ENCODE measurements at places on chromosomes 16 and 17.

DNA sequence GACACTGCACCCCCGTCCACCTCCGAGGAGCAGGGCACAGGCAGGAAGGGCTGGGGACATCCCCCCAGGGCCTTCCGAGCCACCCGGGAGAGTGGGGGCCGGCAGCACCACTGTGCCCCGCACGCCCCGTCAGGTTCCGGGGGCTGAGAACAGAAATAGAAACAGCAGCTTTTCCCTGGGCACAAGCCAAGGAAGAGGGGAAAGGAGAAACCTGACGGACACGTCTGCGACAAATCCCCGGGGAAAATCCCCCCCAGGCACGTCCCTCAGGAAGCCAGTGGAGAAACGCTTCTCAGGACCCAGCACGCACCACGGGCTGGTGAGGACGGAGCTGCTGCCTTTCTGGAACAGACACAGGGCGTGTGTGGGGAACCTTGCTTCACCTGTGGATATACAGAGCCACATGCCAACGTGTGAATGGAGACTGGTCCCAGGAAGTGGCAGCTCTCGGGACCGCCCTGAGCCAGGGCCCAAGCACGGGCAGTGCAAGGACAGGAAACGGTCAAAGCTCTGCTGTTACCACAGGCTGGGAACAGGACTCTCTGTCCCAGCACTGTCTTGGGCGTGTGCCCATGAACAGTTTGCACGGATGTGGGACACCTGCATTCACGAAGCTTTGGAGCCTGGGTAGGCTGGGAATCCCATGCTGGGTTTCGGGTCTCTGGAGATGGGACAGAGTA is 1.2 kb upstream of the TMEM204 start:
- no peak for DNase-seq

- no peak for DNase-seq
These were observed 2231.6 kb downstream of the TP53TG3F start for GRCh38 chr16:35691057-35691456.

- DNase-seq: no peak
These were observed 17.1 kb upstream of the ALOX15B start for GRCh38 chr17:8021565-8022359.

- no peak for DNase-seq
These were observed 20.9 kb upstream of the PSMD7 start for GRCh38 chr16:74275711-74276110.

GRCh38 chr17:73514146-73514863 is 129.9 kb downstream of the SDK2 start:
- DNase-seq: no peak

GRCh38 chr17:50102164-50102991 is 7.2 kb downstream of the PDK2 start:
- DNase-seq: no peak

DNA sequence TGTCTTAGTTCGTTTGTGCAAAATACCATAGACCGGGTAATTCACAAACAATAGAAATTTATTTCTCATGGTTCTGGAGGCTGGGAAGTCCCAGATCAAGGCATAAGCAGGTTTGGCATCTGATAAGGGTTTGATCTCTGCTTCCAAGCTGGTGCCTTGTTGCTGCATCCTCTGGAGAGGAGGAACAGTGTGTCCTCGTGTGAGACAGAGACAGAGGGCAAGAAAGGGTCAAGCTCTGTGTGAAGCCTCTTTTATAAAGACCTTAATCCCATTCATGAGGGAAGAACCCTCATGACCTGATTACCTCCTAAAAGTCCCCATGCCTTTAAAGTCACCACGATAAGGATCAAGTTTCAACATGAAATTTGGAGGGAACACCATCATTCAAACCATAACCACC is 55.8 kb upstream of the TANC2 start:
- DNase-seq: peak; percentile 22

- peak; percentile 83 for DNase-seq
These were observed 158.3 kb upstream of the NOL11 start for GRCh38 chr17:67559381-67559966.

DNA sequence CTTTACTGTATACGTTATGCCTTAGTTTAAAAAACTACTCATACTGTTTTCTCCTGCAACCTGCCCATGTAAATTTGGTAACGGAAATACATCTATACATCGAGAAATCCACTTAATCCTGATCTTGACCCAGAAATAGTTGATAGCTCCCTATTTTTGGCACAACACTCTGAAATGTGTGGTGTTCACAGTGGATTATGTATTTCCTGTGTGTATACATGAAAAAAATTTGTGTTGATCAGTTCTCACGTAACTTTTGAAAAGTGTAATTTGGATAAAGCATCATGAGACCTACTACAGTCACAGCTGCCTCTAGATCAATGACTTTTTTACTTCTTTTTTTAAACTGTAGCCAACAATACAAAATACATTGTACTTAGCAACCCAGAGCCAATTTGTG is 90.7 kb downstream of the VMP1 start:
- DNase-seq: no peak

GRCh38 chr17:18257982-18258355 is 569 bp downstream of the FLII start:
- DNase-seq: peak; percentile 94

GRCh38 chr17:66541461-66542128 is 239.2 kb downstream of the PRKCA start:
- no peak for DNase-seq

- DNase-seq: no peak
These were observed 18.6 kb upstream of the HAPSTR1 start for GRCh38 chr16:9072806-9073341.

DNA sequence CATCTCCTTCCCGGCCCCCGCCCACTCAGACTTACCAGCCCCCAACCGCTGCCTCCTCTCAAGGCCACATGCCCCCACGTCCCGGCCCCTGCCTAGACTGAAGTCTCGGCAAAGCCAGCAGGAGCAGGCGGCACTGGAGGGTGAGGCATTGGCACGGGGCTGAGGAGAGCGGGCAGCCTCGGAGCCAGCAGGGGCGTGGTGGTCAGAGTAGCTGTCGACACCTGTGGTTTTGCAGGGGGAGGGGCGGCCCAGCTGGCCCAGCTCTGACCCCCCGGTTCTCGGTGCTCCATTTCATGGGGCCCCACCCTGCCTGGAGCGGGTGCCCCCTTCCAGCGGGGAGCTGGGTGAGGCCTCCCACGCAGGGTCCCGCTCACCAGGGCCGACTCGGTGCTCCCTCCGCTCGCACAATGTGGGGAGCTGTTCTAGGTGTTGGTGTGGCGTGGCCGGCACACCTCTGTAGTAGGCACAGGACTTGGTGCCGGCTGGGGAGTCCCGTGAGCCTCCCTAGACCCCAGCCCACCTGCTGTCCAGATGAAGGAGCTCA is 4.7 kb downstream of the CDH15 start:
- DNase-seq: no peak

DNA sequence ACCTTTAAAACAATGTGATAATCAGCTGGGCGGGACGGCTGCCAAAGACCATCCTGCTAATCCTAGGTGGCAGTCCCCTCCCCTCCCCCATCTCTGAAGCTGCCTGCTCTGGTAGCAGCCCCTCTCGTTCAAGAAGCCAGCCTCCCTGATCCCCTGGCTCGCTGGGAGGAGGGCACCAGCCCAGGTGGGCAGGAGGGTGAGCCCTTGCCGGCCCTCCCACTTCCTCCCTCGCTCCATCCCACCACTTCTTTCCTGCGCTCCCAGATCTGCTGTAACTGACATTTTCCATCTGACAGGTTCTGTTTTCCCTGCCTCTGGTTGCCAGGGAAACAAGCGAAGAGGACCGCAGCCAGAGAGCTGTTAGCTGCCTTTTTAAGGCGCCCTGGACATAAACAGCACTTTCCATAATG is 155.7 kb upstream of the TNRC6C start:
- DNase-seq: peak; percentile 87

DNA sequence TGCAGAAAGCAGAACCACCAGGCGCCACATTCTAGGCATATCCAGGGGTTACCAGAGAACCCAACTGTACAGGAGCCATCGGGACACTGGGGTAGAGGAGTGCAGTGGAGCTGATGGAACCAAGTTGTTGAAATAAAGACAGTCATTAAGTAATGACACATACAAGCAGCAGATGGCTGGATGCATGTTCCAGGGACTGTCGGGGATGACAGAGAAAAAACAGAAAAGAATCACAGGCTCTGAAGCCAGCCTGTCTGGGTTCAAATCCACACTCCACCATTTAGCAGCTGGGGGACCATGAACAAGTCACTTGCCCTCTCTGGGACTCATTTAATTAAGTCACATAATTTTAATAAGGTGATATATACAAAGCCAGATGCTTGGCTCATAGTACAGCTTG is 117.1 kb downstream of the ZNF423 start:
- no peak for DNase-seq

- DNase-seq: peak; percentile 45
These were observed 13.8 kb upstream of the GFAP start for GRCh38 chr17:44928950-44929720.

- peak; percentile 63 for DNase-seq
These were observed 15.4 kb downstream of the CA4 start for GRCh38 chr17:60165223-60165622.

- DNase-seq: no peak
These were observed 309.5 kb upstream of the PMFBP1 start for GRCh38 chr16:72481419-72481818.

- no peak for DNase-seq
These were observed 723.1 kb downstream of the CDH11 start for GRCh38 chr16:64398793-64399192.

DNA sequence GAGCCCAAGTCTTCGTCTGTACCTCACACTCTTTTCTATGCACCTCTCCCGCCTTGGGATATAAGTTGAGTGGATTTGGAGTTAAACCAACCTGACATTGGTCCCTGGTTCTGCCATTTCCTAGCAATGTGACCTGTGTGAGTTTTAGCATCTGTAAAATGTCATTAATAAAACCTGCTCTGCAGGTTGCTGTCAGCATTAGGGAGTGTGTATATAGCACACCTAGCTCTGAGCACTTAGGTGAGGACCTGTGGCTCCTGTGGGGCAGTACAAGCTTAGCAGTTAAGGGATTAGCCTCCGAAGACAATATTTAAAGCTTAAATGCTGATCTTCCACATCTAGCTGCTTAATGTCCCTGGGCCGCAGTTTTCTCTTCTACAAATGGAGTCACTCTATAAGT is 248.0 kb downstream of the TMEM114 start:
- no peak for DNase-seq

DNA sequence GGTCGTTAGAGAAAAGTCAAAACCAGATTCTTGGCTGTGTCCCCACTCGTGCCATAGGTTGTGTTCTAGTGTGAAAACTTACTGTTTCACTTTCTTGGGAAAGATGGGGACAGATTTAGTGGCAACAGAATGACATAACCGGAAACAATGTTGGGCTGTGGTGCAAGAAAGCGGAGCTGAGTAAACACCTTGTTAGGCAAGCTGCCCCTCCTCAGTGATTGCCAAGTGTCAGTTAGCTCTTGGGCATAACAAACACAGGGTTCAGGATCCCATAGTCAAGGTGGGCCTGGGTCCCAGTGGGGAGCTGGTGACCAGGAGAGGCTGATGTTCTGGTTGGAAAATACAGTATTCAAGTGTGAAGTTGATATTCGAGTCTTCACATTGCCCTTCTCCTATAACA is 15.4 kb downstream of the UBN1 start:
- DNase-seq: no peak

GRCh38 chr17:7004398-7005253 is 7.8 kb upstream of the RNASEK start:
- peak; percentile 64 for DNase-seq

All from endodermal cell (in vitro differentiated cells).